ENCODE measurements at places on chromosomes 7 and 10.

GRCh38 chr7:97555857-97556421, 175.9 kb upstream of the TAC1 start:
- no peak for DNase-seq

DNA sequence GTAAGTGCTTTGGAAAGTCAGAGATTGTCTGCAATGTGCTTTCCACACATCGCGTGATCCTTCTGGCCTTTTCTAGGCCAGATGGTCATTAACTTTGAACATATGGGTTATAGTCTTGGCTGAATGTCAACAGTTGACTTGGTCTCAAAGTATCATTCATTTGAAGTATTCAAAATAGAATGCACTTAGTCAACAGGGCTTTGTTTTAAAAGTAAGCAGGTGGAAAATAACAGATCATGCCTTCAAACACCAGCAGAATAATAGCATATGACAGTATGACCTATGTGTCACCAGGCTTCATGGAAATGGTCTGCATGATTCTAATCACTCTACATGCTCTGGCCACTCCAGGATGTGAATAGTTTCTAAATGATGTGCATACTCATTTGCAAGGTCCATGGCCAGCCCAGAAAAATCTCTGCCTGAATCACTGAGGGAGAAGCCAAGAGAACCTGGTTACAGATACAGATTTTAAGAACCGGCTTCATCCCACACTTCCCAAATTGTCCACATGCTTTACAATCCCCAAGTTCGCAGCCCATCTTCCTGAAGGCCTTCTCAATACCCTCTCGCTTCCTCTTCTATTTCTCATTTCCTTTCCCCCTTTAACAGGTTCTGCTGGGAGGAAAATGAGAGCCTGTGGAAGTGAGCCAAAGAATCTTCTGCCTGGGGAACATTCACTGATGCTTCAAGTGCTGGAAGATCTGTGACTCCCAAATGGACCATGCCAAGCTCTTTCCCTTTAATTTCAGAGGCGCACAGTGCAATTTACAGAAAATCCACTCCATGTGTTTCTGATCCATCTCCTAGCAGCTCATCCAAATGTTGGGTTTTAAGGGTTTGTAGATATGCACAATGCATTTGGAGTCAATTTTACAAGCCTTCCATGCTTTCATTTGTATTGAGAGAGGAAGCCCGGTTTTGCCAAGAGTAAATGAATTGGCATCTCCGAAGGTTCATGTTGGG, 122.8 kb upstream of the GDF10 start:
- DNase-seq = no peak

DNA sequence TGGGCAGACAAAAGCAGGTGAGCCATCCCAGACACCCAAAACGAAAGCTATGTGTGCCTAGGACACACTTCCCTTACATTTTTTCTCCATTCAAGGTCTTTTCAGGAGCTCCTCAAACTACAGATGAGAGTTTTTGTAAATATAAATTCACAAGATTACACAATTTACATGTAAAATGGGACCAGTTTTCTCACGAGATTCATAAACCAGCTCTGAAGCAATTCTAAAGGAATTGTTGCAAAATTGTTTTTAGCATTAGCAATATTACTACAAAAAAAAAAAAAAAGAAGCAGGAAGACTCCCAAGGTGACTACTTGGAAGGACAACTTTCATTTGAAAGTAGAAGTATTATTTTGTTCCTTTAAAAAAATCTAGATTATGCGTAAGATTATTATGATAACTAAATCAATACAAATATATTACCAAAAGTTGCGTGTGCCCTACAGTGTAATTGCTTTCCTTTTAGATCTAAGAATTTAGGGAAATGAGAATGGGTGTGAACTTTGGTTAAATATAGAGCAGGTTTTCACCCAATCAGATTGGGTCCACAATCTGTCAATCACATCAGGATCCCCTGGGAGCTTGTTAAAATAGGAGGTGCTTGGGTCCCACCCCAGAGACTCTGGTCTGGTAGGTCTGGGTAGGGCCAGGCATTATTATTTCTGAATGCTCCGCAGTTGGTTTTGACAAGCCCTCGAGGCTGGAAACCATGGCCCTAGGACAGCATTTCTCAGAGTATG, 72.2 kb downstream of the TBXAS1 start:
- DNase-seq = no peak

GRCh38 chr7:13904007-13904406, 85.5 kb downstream of the ETV1 start:
- DNase-seq = no peak

GRCh38 chr7:5330288-5330687, 47.5 kb downstream of the SLC29A4 start:
- no peak for DNase-seq
